ENCODE measurements at places on chromosomes 11 and 22.

DNA sequence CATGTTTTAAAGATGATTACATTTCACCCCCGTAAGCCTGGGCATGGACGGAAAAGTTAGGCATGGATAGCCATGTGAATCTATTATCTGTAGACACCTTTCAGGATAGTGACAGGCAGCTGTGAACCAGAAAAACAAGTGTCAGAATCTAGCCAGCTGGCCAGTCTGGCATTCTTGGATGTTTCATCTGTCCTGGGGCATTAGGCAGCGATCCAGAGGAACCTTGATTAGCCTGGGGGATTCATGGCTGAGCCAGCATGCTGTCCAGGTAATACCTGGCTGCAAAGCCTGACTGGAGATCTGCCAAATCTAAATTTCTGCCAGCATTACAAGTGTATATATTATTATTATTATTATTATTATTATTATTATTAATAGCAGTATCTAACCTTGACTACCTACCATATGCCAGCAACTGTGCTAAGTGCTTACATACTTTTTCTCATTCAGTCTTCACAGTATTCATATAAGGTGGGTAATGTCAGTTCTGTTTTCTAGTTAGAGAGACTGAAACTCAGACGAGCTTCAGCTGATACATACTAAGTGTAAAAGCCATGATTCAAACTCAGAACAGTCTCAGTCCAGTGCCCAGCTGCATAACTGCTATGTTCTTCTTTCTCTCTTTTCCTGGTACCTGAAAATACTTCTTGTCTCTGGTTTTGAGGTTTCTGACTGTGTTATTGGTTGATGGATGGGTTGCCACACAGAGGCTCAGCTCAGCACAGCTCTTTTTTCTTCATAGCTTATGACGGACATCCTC, 12.8 kb downstream of the BMAL1 start:
- no peak for DNase-seq

DNA sequence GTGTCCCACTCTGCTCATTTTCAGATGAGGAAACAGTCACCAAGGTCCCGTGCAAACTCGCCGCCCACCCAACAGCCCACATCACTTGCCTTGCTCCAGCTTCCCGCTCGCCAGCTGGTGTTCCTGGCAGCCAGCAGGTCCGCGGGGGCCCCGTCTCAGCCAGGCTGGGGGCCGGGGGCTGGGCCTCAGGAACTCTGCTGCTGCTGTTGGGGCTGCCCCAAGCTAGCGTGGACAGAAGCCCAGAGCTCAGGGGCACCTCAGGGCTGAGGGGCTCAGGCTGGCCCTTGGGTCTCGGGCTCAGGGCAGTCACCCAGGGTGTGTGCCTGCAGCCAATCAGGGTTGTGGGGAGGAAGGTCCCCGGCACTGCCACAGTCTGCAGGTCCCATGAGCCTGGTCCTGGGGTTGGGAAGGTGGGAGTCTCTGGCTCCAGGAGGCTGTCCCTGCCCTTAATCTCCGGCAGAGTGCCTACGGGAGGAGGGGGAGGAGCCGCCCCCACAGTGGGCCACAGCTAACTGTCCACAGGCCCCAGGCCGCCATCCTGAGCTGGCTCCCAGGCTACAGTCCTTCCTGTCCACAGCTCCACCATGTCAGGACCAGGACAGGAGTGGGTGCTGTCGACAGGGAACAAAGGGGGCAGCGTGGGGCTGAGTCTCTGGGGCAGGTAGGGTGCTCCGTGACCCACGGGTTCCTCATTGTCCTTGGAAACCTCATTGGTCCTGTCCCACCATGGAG, 65.2 kb downstream of the ARFGAP3 start:
- DNase-seq: no peak

DNA sequence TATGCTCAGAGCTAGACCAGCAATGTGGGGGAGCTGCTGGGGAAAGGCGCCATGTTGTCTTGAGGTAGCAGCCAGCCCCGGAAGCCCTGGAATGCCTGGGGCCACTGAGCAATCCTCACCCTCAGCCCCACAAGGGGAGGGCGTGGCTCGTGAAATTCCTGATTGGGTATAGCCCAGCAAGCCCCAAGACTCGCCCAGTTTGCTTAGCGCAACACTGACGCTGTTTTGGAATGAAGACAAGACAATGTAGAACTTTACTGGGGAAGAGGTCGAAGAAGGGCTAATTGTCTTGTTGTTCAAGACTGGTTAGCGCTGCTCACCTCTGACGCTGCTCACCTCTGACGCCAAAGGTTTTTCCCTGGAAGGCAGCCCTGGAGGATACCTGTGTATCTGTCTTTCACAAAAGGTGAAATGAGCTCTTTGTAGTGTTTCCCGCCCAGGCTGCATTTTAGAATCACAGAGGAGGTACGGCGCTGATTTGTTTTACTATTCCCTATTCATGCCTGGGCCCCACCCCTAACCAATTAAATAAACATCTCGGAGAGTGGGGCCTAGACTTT, 47.6 kb downstream of the ST3GAL4 start:
- DNase-seq: no peak

DNA sequence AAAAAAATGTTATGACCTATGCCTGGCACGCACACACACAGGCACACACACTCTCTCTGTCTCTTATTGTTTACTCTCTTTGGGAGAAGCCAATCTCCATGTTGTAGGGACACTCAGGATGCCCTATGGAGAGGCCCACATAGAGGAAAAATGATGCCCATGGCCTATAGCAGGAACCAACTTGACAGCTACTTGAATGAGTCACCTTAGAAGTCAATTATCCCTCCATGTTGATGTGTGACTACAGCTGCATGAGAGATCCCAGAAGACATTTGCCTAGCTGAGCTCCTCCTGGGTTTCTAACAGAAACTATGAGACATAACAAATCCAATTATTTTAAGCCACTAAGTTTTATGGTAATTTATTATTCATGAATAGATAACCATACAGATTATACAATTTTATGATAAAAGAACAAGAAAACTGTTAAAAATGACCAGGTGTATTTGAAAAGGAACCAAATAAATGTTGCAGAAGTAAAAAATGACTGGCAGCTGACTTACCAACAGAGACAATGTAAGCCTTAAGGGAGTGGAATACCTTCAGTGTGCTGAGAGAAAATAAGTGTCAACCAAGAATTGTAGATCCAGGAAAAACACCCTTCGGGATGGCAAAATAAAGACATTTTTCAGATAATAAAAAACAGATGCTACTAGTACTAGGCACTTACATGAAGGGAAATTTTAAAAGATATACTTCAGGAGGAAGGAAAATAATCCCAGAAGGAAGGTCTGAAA, 403.7 kb upstream of the SYN3 start:
- no peak for DNase-seq

DNA sequence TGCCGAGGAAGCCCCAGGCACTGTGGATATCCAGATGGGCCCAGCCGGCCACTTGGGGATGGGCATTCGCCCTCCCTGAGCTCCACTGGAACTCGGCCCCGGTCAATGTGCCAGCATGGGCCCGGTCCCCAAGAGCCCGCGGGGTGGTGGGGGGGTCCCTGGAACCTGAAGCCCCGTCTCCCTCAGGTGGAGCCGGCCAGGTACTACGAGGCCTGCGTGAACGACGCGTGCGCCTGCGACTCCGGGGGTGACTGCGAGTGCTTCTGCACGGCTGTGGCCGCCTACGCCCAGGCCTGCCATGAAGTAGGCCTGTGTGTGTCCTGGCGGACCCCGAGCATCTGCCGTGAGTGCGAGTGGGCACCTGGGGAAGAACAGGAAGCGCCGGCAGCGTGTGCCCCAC, 21.2 kb downstream of the MUC5AC start:
- no peak for DNase-seq

DNA sequence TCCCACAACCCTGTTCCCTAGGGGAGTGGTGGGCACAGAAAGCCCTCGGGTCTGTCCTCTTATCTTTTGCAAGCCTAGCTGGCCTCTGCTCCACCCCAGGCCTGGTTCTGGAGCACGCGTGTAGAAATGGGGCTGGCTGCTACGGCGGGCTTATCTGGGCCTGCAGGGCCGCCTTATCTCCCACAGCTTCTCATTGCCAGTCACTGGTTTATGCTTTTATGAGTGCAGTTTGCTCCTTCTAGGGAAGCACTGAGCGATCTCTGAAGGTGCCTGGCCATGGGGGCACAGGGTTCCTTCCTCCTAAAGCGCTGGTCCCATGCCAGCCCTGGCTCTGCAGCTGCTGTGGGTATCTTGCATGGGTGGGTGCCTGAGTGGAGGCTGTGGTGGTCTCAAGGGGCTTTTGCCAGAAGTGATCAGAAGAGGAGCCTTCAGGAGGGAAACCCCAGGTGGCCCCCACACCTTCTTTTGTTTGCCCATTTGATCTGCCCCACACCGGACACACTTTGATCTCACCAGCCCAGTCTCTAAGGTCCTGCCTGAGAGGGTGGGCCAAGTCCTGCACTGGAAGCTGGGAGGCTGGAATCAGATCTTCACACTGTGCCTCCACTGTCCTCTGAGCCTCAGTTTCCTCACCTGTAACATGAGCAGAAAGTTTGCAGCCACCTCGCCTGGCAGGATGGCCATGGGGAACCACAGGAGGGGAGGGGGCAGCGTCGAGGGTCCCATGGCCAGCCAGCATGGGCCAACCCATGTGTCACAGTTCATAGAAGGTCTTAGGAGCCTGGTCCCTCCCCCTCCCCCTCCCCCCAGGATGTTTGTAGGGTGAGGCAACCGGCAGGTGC, 86.6 kb upstream of the FGF3 start:
- DNase-seq: no peak

DNA sequence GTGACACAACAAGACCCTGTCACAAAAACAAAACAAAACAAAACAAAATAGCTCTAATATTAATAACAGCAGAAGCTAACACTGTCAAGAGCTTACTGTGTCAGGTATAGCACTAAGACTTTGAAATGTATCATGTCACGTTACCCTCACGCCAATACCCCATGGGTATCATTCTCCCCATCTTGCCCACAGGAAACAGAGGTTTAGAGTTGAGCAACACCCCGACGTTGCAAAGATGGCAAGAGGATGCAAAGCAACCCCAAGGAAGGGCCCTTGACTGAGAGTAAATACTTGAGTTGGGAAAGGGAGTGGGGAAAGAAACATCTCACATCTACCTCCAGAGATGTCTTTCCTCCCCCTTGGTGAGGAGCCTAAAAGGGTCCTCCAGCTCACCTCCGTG, 366.8 kb downstream of the LARGE1 start:
- peak; percentile 79 for DNase-seq

DNA sequence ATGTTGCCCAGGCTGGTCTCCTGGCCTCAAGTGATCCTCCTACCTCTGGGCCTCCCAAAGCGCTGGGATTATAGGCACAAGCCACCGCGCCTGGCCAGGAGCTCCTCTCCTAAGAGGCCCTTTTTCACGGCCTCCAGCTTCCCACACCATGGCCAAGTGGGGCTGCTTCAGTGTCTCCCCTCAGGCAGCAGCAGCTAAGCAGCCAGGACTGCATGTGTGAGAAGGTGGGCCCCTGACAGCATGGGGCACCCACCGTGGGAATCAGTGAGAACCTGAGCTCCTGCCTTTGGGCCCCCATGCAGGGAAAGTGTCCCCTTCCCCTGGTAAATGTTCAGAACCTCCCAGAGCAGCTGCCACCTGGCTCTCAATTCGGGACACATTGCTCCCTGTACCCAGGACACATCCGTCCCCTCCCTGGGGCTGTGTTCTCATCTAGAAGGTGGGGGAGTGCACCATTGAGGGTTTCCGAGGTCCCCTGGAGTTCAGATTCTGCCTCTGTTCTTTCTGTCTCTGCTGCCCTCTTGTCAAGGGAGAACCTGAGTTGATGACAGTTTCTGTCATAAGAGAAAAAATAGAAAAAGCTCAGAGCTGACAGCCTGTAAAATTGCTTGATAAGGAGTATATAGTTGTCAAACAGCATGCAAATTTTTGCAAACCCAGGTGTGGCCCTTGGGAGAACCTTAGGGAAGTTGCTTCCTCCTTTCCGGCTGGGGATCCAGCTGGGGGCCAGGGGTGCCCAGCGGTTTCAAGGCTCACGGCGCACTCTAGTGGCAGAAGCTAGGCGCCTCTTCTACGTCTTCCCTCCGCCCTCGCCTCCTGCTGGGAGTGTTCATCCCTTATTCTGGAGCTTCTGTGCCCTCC, 29.7 kb downstream of the FAM83F start:
- peak; percentile 73 for DNase-seq

DNA sequence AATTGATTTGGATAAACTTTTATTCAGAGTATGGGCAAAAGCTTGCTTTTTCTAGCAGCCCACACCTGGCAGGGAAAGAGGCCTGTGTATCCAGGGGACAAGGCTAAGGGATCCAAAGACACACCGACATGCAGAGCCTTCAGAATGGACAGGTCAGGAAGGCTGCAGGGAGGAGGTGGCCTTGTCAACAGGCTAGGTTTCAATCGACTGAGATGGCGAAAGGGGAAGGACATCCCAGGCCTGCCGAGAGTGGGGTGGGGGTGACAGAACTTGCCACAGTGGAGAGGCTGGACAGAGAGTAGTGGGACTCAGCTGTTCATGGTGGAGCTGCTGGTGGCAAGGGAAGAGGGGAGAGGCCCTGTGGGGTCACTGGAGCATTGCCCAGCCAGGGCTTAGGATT, 5.3 kb upstream of the SLC39A13 start:
- no peak for DNase-seq

DNA sequence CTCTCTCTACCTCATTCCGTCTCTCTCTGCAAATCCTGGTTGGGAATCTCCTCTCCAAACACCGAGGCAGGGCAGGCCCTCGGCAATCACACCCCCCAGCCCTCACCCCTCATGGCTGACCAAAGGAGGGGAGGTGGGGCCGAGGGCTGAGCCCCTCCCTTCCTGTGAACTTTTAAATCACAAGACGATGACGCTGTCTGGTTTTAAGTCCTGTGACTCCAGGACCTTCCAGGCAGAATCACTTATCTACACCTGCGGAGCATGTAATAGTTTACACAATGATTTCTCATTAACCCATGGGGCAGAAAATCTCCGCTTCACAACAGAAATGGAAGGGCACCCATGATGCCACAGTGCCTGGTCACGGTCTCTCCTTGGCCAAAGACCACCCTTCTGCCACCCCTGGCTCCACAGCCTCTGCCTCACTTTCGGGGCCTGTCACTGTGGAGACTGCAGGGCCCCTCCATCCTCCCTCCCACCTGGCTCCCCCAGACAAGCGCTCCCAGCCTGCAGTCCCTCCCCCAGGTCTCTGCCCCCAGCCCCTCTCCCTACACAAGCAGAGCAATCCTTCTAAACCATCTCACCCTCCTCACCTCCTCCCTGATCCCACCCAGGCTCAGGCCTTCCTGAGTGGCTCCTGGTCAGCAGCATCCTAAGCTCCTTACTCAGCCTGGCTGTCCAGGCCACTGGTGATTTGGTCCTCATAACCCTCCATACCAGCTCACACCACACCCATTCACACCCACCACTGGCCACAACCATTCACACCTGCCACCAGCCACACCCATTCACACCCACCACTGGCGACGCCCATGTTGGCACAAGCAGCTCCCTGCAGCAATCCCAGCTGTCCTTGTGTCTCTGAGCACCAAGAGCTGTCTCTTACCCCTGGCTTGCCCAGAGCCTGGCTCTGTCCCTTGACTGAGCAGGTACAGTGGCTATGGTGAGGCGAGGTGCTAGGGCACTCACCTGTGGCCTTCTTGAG, 30.7 kb upstream of the ARFGAP3 start:
- DNase-seq: no peak
